CD4-positive, alpha-beta T cell treated with Interleukin-15 for 4 hours (primary cell): ENCODE measurements at places on chromosomes 3 and 15.

GRCh38 chr3:37852771-37853170, 8.9 kb upstream of the CTDSPL start:
- DNase-seq: no peak

GRCh38 chr3:33037471-33037870, 59.5 kb downstream of the GLB1 start:
- no peak for DNase-seq

DNA sequence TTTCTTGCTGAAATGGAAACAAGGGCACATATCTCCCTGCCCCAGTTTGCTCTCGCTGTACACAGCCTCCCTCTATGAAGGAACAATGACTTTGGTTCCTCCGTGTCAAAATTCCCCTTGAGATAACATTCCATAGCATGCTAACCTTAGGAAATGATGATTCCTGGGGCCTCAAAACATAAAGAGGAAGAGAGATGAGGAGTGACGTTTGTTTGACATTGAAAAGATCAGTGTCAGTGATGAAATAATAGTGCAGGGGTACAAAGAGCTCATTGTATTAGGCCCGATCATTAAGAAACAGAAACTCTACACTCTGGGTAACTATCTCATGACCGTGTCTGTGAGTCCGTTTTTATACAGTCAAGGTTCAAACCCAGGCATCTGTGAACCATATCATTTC, 55.2 kb downstream of the ARNT2 start:
- no peak for DNase-seq

GRCh38 chr3:39000008-39000450, 51.7 kb downstream of the SCN11A start:
- peak; percentile 26 for DNase-seq

DNA sequence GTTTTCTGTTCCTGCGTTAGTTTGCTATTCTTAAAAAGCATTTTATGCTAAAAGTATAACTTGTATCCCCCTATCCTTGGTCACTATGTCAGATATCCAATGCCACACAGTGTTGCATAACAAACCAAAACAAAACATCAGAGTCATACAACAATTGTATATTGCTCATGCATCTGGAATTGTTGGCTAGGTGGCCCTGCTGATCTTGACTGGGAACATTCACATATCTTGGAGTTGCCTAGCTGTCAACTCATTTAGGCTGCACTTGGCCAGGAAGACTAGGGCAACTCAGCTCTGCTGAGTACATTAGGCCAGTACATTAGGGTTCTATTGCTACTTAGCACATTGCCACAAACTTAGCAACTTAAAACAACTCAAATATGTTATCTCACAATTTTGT, 706.5 kb upstream of the UBE2E2 start:
- no peak for DNase-seq

- DNase-seq: no peak
Measured at GRCh38 chr15:99504823-99505551, 60.8 kb upstream of the MEF2A start.

GRCh38 chr15:77356305-77356704, 63.6 kb downstream of the PEAK1 start:
- DNase-seq: no peak

GRCh38 chr3:38367779-38368178, 21.2 kb downstream of the XYLB start:
- no peak for DNase-seq

GRCh38 chr3:45612918-45613602, 18.5 kb downstream of the LIMD1 start:
- DNase-seq: no peak
